ENCODE measurements at places on chromosomes 12 and 14.

GRCh38 chr14:66600416-66600815 lies 92.5 kb downstream of the GPHN start:
- DNase-seq: no peak

GRCh38 chr12:76312315-76312714 lies 35.9 kb downstream of the BBS10 start:
- DNase-seq: peak; percentile 70

DNA sequence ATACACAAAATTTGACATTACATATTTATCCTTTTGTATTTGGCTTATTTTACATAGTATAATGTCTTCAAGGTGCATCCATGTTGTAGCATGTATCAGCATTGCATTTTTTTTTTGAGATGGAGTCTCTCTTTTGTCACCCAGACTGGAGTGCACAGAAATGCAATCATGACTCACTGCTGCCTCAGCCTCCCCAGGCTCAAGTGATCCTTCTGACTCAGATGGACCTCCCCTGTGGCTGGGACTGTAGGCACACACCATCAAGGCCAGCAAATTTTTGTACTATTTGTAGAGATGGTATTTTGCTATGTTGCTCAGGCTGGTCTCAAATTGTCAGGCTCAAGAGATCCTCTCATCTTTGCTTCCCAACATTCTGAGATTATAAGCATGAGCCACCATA lies 214.4 kb upstream of the ALG10B start:
- DNase-seq: no peak

GRCh38 chr14:59067127-59067894 lies 121.2 kb upstream of the DAAM1 start:
- DNase-seq: no peak

- DNase-seq: no peak
These were observed 18.4 kb downstream of the PIGH start for GRCh38 chr14:67581643-67582042.

GRCh38 chr14:77088219-77088618 lies 9.8 kb upstream of the CIPC start:
- DNase-seq: no peak

DNA sequence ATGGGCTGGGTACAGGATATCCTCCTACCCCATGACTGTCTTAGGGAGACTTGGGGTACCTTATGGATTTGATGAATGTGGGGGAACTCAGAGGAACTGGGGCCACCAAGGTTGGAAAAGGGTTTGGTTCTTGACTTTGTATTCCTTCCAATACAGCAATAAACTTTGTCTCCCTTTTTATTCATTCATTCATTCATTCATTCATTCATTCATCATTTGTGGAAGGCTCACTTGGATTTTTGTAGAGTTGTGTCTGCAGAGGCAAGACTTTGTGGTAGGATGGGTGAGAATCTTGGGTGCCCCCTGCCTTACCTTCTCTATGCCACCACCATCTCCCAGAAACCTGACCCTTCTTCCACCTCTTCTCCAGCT lies 21.1 kb downstream of the SOAT2 start:
- DNase-seq: no peak

- DNase-seq: no peak
These were observed 362.6 kb downstream of the TMEM121 start for GRCh38 chr14:105888784-105889665.

- no peak for DNase-seq
These were observed 19.5 kb downstream of the C14orf132 start for GRCh38 chr14:96058576-96059200.

DNA sequence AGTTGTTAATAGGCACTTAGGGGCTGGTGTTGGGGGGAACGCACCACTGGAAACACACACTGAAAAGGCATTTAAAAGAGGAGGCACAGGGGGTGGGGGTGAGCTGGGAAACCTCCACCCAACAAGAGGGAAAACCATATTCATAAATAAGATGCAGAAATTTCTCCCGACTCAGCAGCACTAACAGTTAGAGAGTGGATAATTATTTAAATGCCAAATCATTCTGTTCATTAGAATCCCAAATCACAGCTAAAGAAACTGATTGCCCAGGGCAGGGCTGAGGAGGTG lies 60.7 kb upstream of the FAM222A start:
- no peak for DNase-seq

GRCh38 chr12:123939716-123940626 lies 32.7 kb downstream of the CCDC92 start:
- DNase-seq: no peak

DNA sequence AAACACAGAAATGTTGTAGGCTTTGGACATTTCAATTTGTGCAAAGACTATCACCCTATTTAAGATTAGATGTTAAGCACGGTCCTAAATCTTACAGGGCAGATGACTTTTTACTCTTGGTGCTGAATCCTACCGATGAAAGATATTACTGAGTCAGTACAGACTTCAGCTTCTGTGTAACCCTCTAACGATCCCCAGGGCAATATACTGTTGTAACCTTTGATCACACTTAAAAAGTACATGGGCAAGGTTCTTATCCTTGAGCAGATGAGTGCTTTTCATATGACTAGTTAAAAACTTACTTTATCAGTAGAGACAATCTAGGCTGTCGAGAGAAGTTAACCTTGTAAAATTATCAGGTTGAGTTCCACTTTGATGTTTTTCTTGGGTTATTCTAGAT lies 22.5 kb downstream of the PDE3A start:
- DNase-seq: no peak

GRCh38 chr12:104686196-104686595 lies 229.4 kb downstream of the CHST11 start:
- DNase-seq: no peak

DNA sequence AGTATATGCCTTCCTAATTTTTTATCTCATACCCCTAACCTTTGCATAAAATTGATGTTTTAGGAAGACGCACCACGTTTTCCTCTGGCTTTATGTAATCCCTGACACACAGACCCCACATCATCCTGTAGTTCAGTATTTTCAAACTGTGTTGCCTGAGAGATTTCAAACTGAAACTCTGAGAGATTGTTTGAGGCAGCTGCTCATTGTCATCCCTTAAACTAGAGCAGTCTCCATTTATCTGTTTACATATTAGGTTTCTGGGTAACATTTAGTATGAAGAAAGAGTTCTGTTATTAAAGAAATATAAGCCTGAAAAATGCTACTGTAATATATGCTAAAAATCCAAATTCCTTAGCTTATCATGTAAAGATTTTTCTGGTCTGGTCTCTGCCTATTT lies 24.3 kb downstream of the MNAT1 start:
- no peak for DNase-seq

DNA sequence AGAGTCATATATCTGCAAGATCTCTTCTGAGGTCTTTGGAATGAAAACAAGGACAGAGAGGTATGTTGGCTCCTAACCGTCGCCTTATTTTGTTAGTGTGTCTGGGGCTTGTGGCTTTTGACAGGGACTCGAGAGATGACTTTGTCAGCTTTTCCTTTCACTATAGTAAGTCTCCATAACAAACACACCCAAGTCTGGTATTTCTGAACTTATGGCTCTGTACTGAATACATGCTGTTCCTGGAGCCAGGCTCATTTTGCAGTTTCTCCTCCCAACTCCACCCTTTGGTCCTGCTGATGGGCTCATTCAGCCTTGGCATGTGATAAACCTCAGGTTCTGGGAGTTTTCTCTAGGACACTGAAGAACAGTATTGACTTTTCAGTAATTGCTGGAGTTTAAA lies 27.7 kb upstream of the TMED10 start:
- no peak for DNase-seq

- peak; percentile 39 for DNase-seq
These were observed at the start of gene RASSF3 for GRCh38 chr12:64610079-64610659. Gene RASSF3 (plus strand): TSS chr12:64610495. CDS start chr12:64610633, 138 bp downstream.

- no peak for DNase-seq
These were observed 152.3 kb downstream of the ZNF664 start for GRCh38 chr12:124125203-124125871.

DNA sequence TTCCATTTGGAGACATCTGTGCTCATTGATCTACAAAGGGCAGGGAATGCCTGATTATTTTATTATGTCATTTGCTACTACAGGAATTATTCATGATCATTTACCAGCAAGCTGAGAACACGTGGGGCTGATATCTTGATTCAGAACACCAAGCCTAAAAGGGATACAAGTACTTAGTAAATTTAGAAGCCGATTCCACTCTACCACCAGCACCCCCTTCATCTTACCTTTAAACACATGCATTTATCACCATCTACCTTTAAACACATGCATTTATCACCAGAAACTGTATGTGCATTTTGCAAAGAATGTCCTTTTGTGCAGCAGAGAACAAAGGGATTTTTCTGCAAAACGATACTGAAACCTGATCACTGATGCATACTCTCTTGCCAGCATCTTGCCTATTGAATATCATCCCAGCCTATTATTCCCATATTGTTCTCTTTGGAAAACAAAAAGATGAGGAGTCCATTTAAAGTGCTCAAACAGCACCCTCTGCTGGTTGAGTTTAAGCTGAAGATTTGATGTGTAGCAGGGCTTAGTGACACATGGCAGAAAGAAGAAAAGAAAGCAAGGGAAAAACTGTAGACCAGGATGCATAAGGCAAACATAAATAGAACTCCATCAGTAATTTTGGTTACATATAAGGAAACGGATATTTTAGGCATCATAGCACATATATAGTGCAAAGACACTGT lies 132.6 kb upstream of the PLEKHG7 start:
- peak; percentile 84 for DNase-seq

GRCh38 chr14:23559926-23560520 lies 4.0 kb downstream of the THTPA start:
- no peak for DNase-seq

- no peak for DNase-seq
These were observed 341.1 kb downstream of the BTG1 start for GRCh38 chr12:91804533-91804932.

- no peak for DNase-seq
These were observed 6.1 kb upstream of the PSMA3 start for GRCh38 chr14:58238252-58239243.

DNA sequence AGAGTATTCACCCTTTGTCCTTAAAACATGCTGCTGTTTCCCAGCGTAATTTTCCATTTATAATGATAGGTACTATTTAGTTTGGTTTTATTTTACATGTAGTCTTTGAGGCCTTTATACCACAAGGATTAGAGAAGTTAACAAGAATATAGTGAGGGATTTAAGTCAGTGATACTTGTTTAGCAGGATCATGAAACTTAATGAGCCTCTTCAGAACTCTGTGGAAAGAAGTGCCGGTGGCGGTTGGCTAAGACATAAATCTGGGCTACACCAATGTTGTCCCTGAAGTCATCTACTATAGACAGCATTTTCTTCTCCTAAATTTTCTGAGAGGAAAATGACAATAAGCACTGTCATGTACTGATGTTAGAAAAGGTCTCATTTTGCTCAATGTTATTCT lies 1226.0 kb upstream of the SEL1L start:
- no peak for DNase-seq

GRCh38 chr12:46404225-46404631 lies 31.7 kb upstream of the SLC38A2 start:
- DNase-seq: no peak

- no peak for DNase-seq
These were observed 38.5 kb downstream of the SPTB start for GRCh38 chr14:64841121-64841651.

DNA sequence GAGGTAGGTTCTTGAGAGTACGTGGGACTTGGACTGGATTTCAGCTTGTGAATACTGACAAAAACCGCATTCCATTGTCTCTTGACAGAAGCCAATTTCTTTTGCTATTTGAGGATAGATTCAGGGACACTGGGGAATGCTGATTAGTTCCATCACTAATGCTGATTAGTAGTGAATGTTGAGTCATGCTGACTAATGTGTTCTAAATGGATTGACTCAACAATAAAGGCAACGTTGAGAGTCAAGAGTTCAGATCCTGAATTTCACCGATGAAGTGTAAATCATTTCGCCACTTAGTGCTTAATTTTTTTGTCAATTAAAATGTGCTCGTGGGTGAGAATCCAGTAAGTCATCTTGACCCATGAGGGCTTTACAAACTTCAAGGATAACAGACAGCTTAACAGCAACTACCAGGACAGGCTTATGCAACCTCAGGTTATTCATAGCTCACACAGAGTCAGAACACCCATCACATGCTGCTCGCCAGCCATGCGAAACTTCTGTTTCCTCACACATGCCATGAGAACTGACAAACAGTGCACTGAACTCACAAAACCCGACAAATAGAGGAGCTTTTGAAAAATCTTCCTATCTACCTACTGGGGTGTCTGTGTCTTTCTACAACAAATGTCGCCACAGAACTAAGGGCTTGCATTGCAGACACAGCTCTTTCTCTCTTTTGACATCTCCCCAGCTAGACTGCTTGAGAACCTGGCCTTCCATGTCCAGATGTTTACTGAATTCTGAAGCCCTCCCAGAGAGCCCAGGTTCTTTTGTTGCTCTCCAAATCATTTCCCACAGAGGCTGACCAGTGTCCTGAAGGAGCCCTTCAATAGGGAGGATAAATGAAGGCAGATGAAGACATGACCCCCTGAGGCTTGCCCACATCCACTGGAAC lies 316.4 kb downstream of the ZFP36L1 start:
- peak; percentile 66 for DNase-seq

- no peak for DNase-seq
These were observed 21.1 kb upstream of the SCARB1 start for GRCh38 chr12:124884587-124885438.

- DNase-seq: peak; percentile 5
These were observed 150.1 kb downstream of the NTF3 start for GRCh38 chr12:5582018-5582417.

DNA sequence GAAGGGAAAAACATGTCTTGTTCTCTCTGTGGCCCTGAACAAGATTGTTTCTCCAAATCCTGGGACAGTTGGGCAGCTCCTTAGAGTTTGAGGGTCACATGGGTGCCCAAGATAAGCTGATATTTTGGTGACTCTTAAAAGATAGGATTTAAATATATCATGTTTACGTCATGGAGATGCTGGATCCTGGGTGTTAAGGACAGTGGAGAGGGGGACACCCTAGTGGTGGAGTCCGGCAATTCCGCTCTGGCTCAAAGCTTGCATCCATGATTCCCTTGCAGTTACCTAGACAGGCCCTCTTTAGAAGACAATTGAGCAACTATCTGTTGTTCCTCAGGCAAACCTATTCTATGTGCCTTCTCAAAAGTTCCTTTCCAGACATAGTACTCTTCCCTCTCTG lies 101.8 kb downstream of the CMKLR1 start:
- no peak for DNase-seq

- DNase-seq: no peak
These were observed 2.2 kb upstream of the LRP1 start for GRCh38 chr12:57126061-57126460.

DNA sequence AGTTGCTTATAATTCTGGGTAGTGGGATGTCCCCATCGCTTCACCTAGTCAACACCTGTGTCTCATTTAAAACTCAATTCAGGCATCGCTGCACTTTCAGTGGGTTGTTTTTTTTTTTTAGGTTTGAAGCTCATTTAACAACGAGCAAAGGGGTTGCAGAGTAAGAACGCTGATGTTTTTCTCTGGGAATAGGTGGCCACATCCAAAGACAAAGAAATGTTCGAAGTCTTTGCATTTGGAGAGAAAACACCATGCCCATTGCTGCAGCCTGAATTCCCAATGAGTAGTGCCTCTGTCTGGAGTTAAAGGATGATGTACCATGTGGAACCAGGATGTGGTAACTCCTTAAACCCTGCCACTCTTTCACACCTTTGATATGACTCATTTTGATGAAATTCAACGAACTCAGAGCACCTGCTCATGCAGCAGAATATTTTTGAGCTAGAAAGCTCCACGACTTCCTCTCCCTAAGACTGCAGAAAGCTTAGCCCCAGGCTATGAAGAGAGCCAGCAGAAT lies 35.1 kb upstream of the BATF start:
- no peak for DNase-seq

Data from putamen (tissue), 1 donor.